ENCODE measurements at places on chromosomes 7 and 10.

GRCh38 chr7:85177316-85177715 is 9.5 kb downstream of the SEMA3D start:
- no peaks in the 10 kb centered on the region for H3K27me3 ChIP-seq
- peaks cover 5% of the 10 kb centered on the region for H3K4me1 ChIP-seq
- H3K4me3 ChIP-seq: no peak overlapping the region
- H3K36me3 ChIP-seq: no peaks in the 10 kb centered on the region
- no peak for DNase-seq

DNA sequence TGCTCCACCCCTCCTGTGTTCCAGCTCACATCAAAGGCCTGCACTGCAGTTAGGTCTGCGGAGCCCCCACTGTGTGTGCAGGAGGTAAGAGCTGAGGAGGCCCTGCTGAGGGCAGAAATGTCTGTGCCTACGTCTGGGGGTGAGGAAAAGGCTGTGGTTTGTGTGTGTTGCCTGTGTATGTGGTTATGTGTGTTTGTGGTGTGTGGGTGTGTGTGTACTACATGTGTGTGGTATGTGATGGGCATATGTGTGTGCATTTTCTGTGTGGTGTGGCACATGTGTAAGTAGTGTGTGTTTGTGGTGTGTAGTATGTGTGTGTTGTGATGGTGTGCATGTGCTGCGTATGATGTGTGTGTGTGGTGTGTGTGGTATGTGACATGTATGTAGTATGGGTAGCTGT is 36.2 kb downstream of the ANXA8 start:
- no peak overlapping the region for H3K4me3 ChIP-seq
- no peaks in the 10 kb centered on the region for H3K4me1 ChIP-seq
- DNase-seq: no peak

DNA sequence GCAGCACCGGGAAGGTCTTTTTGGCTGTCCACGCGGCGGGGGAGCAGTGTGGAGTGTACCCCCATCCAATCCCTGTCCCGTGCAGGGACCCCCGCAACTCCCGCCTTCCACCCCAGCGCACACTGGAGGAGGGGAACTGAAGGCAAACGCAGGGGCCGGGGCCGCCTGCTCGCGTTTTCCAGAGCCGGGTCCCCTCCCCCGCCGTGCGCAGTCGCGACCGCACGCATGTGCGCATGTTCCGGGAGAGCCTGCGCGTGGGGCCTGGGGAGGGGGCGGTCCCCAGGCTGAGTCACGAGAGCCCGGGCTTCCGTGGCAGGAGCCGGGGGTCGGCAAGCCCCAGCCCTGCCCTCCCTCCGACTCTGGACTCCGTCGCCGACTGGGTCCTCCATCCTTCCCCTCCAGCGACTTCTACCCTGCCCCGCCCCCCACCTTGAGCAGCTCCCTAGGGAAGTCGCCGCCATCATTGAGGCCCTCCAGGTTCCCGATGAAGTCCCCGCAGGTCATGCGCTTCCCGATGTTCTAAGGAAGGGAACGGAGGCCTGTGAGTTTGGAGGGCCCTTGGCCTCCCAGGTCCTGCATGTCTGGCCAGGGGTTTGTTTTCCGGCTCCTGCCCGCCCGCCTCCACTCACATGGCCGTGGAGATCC is 8.0 kb downstream of the PSD start:
- no peaks in the 10 kb centered on the region for H3K36me3 ChIP-seq
- DNase-seq: no peak
- H3K27ac ChIP-seq: no peak overlapping the region
- peaks cover 16% of the 10 kb centered on the region for H3K27me3 ChIP-seq

DNA sequence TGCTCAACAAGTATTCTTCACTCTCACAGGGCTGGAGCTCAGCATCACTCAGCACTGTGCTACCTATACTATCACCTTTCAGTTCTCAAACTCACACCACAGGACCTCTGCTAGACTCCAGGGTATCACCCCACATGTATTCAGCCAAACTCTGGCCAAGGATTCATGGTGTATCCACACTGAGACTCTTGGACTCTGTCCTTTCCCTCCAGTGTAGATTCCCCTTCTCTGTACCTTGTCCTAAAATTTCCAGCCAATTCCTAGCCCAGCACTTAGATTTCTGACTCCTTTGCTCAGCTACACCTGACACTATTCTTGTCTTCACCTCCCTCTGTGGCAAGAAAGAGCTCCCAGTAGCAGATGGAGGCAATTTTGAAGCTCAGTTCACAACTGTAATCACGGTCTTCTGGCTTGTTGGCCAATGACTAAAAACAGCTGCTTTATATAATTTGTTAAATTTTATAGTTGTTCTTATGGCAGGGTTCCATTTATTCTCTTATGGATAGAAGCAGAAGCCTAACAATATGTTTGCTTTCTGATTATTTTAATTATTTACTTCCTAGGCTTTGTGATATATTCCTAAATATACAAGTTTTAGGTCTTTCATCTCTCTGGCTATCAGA is 258.8 kb downstream of the THSD7A start:
- H3K4me1 ChIP-seq: no peaks in the 10 kb centered on the region
- H3K36me3 ChIP-seq: no peaks in the 10 kb centered on the region
- DNase-seq: no peak
- no peak overlapping the region for H3K27ac ChIP-seq
- H3K4me3 ChIP-seq: no peak overlapping the region

GRCh38 chr10:90062786-90063185 is 361.4 kb downstream of the KIF20B start:
- no peak overlapping the region for H3K4me3 ChIP-seq
- no peaks in the 10 kb centered on the region for H3K36me3 ChIP-seq
- no peaks in the 10 kb centered on the region for H3K27me3 ChIP-seq
- H3K27ac ChIP-seq: no peak overlapping the region
- H3K4me1 ChIP-seq: no peaks in the 10 kb centered on the region

DNA sequence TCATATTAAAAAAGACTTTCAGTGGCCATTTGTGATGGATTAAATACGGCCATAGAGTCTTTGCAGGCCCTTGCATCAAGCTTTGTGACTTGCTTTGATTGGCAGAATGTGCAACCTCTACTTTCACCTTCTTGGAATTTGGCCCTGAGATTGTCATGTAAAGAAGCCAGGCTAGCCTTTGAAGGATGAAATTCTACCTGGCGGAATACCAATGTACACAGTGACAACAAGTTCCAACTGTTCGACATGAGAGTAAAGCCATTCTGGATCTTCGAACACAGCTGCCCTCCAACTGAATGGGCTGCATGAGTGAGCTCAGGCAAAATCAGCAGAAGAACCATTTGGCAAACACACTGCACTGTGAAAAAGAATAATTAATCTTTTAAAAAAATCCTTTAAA is 321.3 kb downstream of the PHF14 start:
- no peaks in the 10 kb centered on the region for H3K27me3 ChIP-seq
- no peak for DNase-seq
- H3K4me3 ChIP-seq: no peak overlapping the region
- H3K4me1 ChIP-seq: no peaks in the 10 kb centered on the region

DNA sequence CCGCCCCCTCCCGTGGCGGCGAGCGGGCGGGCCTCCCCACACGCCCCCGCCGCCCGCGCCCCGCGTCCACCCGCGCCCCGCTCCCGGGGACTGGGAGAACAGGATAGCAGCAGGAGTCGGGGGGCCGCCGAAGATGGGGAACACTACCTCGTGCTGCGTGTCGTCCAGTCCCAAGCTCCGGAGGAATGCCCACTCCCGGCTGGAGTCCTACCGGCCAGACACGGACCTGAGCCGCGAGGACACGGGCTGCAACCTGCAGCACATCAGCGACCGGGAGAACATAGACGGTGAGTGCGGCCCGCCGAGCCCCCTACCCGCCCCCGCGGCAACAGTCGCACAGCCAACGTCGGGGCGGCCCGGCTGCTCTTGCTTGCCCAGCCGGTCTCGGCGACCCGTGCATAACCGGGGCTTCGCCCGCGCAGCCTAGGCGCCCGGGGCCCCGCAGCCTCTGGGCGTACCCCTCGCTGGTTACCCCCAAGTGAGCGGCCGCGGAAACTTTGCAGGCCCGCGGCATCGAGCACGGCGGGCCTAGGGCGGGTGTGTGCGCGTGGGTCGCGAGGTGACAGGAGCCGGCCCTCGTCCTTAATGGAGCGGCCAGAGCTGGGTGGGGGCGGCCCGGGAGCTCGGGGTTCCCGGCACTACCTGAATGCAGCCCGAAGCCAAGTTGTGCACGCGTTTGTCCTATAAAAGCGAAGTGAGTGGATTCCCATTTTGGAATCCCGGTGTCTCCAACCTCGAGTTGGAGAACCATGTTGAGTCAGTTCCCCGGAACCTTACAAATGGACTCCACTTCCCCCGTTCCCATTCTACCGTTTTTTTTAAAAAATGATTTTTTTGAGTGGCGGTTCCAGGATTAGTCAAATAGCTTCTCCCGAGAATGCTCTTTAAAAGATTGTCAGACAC is 863 bp downstream of the CCNY start:
- DNase-seq: no peak
- H3K4me3 ChIP-seq: peak overlapping the region; percentile 65
- H3K36me3 ChIP-seq: no peaks in the 10 kb centered on the region
- H3K27me3 ChIP-seq: no peaks in the 10 kb centered on the region
- peak overlapping the region; percentile 75 for H3K27ac ChIP-seq

DNA sequence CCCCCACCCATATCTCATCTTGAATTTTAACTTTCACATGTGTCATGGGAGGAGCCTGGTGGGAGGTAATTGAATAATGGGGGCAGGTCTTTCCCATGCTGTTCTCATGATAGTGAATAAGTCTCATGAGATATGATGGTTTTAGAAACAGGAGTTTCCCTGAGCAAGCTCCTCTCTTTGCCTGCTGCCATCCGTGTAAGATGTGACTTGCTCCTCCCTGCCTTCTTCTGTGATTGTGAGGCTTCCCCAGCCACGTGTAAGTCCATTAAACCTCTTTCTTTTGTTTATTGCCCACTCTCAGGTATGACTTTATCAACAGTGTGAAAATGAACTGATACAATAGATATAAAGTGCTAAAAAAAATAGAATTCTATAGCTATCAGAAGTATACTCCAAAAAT is 168.8 kb downstream of the CXCL12 start:
- H3K4me3 ChIP-seq: no peak overlapping the region
- H3K27me3 ChIP-seq: no peaks in the 10 kb centered on the region
- H3K36me3 ChIP-seq: no peaks in the 10 kb centered on the region

- no peak overlapping the region for H3K27ac ChIP-seq
- H3K4me1 ChIP-seq: no peaks in the 10 kb centered on the region
- no peaks in the 10 kb centered on the region for H3K27me3 ChIP-seq
- DNase-seq: no peak
- H3K4me3 ChIP-seq: no peak overlapping the region
- H3K36me3 ChIP-seq: peaks cover 8% of the 10 kb centered on the region
Observed at GRCh38 chr7:140364819-140365218, 33.5 kb downstream of the SLC37A3 start.

DNA sequence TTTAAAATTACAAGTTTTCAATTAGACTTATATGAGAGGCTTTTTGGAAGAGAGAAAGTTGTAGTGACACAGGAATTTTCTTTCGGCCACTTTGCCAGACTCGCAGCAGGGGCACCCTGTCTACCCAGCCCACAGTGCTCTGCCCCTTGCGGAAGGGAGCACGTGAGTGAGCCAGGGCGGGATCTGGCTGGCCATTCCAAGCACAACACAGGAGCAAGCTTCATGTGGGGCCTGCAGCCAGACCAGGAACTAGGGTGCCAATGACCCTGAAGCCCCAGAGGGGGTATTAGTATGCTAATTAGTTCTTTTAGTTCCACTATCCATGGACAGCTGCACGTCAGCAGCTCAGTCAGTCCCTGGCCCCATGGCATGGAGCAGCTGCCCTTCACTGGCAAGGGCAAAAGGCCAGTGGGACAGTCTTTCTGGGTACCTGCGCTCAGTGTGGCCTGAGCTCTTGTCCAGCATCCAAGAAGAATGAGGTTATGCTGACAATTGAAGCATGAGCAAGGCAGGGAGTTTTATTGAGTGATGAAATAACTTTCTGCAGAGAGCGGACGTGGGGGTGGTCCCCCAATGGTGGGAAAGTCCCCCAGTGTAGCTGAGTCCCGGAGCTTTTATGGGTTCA is 251.1 kb upstream of the CSTF2T start:
- H3K4me1 ChIP-seq: peaks cover 29% of the 10 kb centered on the region
- H3K36me3 ChIP-seq: no peaks in the 10 kb centered on the region
- H3K4me3 ChIP-seq: no peak overlapping the region
- H3K27ac ChIP-seq: peak overlapping the region; percentile 62
- no peak for DNase-seq

DNA sequence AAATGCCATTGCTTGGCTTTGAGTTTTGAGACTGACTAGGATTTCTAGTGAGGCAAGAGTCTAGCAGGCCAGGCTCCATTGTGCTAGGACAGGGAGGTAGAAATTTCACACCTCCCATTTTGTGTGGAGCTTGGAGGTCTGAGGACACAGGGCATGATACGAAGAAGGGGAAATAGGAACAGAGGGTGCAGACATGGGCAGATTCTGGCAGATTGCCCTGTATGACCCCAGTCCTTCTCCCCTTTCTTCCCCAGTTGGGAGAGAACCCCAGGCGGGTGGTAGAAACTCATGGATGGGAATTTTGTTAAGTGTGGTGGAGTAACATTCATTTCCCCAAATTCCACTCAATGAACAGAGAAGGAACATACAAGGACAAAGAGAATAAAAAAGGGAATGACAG is 54.4 kb downstream of the RAMP3 start:
- no peak overlapping the region for H3K27ac ChIP-seq
- H3K4me3 ChIP-seq: no peak overlapping the region
- no peaks in the 10 kb centered on the region for H3K27me3 ChIP-seq
- no peaks in the 10 kb centered on the region for H3K4me1 ChIP-seq

DNA sequence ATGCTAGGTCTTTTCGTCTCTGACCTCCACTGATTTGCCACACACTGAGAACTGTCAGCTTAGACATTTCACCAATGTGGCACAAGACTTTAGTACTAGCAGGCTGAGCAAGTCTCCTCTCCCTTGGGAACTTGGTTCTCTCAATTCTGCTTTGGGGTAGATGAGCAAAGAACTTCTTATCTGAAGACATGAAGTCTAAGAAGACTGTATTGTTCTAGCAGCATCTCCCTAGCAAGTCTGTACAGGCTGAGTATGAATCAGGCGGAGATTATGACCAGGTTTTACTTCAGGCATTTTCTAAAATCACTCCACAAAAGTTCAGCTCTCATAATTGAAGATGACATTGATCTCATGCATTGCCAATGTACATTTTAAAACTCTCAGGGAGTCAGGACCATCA is 23.8 kb upstream of the STN1 start:
- no peaks in the 10 kb centered on the region for H3K27me3 ChIP-seq
- H3K4me3 ChIP-seq: no peak overlapping the region
- DNase-seq: no peak
- H3K4me1 ChIP-seq: no peaks in the 10 kb centered on the region
- H3K36me3 ChIP-seq: no peaks in the 10 kb centered on the region

GRCh38 chr7:111370002-111370401 is 192.3 kb downstream of the IMMP2L start:
- DNase-seq: no peak
- H3K27me3 ChIP-seq: no peaks in the 10 kb centered on the region
- H3K4me1 ChIP-seq: no peaks in the 10 kb centered on the region
- no peak overlapping the region for H3K27ac ChIP-seq
- no peak overlapping the region for H3K4me3 ChIP-seq

GRCh38 chr7:93890464-93891068 is at the start of gene TFPI2:
Gene TFPI2, minus strand, starts transcription at chr7:93890753. Its CDS starts 75 bp downstream, at chr7:93890678.
- peak; percentile 75 for DNase-seq
- H3K36me3 ChIP-seq: no peaks in the 10 kb centered on the region
- H3K27ac ChIP-seq: no peak within 1 kb of the TSS
- no peaks in the 10 kb centered on the region for H3K4me1 ChIP-seq
- H3K27me3 ChIP-seq: no peaks in the 10 kb centered on the region
- peak within 1 kb of the TSS; percentile 82 for H3K4me3 ChIP-seq
